ENCODE measurements at places on chromosomes 4 and X. TPM values are rescaled to one million over a fixed set of nuclear protein-coding genes. Genes with fewer than 3 reads are reported as not detected.

PABPC1L2B gene
- 0.38 TPM for total RNA-seq

IL2 gene
- not detected for total RNA-seq

SYTL5 gene
- total RNA-seq, result 4.1 TPM

CT55 gene
- not detected for total RNA-seq

PPARGC1A gene
- total RNA-seq, result 40.5 TPM

PPEF2 gene
- total RNA-seq, result 12.3 TPM

FAT1 gene
- total RNA-seq, result 179 TPM

SRPX2 gene
- 6.3 TPM for total RNA-seq

KCNE5 gene
- 3.9 TPM for total RNA-seq

MAGEB2 gene
- total RNA-seq, result not detected

DDIT4L gene
- 8.5 TPM for total RNA-seq

PPBP gene
- 17.5 TPM for total RNA-seq

RHOXF2B gene
- not detected for total RNA-seq

VSIG4 gene
- 10.9 TPM for total RNA-seq

ITIH6 gene
- total RNA-seq, result 0.11 TPM

ALG13 gene
- total RNA-seq, result 67.1 TPM

DMP1 gene
- total RNA-seq, result 0.11 TPM

CD40LG gene
- not detected for total RNA-seq

KIT gene
- 87.7 TPM for total RNA-seq

TLR6 gene
- total RNA-seq, result 2.0 TPM

HSD17B13 gene
- total RNA-seq, result 0.27 TPM

NAT8L gene
- total RNA-seq, result 3.5 TPM

ATP2B3 gene
- 3.7 TPM for total RNA-seq

All from camera-type eye (tissue), 1 donor.